ENCODE measurements at places on chromosomes 11 and 22.

DNA sequence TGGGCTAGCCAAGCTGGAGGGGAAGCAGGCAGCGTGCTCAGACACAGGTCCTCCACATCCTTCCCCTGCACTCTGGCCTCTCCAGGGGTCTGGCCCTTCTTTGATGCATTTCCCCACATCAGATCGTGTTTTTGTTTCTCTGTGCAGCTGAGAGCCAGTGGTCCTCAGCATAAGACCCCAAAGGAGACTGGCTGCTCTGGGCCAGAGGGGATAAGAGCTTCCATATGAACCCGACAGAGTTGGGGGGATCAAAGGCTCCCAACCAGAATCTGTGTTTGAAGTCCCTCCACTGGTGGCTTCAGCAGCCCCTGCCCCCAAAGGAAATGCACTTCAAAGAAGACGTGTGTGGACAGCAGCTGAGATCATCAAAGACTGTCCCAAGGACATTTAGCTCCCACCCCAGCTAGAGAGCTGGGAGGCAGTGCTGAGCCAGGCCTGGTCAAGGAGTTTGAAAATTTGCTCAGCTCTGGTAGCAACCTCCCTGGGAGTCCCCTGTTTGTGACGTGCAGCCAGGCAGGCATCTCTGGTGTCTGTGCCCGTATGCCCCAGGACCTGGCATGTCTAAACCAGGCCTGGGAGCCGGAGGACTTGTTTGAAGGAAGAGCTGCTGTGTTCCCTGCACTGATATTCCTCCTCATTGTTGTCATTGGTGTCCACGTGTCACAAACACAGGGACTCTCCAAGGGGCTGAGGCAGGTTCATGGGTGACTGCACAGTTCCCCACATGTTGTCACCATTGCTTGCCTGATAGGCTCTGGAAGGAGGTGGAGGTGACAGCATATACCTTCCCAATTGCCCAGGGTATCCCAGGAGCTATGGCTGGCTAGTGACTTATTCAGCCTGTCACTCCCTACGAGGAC lies 99.0 kb downstream of the AMOTL1 start:
- no peak for DNase-seq

DNA sequence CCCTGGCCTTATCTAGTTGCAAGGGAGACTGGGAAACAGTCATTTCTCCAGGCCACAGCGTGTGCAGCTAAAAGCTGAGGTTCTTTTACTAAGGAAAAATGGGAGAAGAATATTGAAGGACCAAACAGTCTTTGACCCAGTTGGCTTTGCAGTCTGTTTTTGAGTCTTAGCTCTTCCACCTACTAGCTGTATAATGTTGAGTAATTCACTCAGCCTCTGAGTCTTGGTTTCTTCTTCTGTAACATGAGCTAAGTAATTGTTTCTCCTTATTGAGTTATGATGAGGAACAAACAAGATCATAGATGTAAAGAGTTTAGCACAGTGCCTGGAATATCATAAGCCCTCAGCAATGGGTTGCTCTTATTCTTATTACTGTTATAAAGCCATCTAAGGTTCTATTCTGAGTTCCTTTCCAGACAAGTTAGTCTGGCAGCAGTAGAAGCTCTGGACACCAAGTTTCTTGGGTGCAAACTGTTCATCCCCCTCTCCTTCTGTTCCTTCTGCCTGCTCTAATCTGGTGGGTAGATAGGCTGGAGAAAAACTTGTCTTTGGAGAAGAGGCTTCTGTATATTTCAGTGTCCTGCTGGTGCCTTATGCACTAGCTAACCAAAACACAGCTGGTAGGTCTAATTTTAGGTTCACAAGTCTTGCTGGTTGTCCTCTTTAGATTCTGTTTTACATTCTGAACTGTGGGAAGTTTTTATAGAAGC lies 13.5 kb downstream of the TRIM44 start:
- no peak for DNase-seq

DNA sequence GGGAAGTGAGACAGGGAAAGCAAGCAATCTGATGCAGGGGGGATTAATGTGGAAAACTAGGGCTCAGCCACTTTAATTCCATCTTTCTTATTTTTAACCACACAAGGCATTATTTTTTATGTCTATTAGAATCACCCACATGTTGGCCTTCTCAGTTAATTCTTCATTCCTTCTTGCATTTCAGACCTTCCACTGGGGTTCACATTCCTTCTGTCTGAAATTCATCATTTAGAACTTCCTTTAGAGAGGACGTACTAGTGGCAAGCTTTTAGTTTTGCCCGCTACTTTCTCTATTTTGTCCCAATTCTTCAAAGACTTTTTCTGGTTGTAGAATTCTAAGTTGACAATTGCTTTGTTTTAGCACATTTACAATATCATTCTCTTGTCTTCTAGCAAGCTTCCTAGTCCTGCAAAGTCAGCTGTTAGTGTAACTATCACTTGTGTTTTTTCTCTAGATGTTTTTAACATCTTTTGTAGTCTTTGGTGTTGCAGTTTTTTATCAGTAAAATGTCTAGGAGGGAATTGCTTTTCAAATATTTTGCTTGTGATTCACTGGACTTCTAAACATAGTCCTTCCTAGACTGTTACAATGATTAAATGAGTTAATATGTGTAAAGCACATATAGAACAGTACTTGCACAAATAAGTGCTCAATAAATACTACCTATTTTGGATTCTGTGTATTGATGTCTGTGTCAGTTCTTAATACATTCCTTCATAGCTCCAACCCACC lies 5.5 kb upstream of the NNMT start:
- no peak for DNase-seq

GRCh38 chr11:129846508-129847335 lies 31.1 kb downstream of the TMEM45B start:
- DNase-seq: no peak

- DNase-seq: no peak
Observed at GRCh38 chr11:99020352-99021225, at the start of gene CNTN5. CNTN5 (plus strand) TSS chr11:99020949.

- no peak for DNase-seq
Observed at GRCh38 chr22:39894554-39895092, 1.1 kb upstream of the ENTHD1 start.

DNA sequence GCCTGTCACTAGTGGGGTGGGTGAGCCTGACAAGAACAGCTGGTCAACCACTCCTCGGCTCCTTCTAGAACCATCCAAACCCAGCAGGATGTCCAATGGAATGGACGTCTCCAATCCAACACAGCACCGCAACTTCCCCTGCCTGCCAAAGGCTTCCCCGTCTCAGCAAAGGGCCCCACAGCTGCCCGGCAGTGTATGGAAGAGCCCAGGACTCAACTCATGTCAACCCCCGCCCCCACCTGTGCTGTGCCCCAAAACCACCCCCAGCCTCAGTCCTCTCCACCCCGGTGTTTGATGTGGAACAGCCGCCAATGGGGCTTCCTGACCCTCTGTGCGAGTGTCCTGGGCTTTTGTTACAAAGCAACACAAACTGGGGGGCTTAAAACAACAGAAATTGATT lies 223.8 kb downstream of the CTTN start:
- no peak for DNase-seq

DNA sequence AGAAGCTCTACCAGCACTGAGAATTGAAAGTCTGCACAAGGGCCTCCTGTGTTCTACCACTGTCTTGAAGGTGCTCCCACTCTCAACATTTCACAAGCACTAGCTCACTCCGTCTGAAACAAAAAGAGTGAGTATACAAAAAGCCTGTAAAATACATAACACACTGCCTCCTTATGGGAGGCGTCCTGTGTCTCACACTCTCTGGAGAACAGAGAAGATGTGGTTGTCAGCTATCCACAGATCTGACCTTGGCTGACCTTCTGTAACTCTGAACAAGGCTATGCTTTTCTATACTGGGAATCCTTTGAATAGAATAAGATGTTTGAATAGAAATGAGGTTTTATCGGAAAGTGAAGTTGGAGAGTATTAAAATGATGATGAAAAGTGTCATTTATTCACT lies 171.3 kb upstream of the TMEM45B start:
- DNase-seq: no peak

DNA sequence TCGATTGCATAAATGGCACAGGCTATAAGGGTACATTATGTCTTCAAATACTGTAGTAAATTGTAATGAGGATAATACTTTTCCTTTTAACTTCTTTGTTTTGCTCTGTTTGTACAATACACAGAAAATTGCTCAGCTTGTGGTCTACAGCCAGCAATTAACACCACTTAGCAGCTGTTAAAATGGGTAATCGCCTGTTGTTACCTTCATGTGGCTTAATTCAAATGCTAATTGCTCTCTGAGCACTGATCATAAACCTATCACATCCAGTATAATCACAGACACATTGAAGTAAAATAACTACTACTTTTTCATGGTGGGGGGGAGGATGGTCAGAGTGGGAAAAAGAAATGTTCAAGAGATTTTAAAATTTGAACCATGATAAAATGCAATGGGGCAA lies 1164.1 kb upstream of the CNTN5 start:
- DNase-seq: no peak

- no peak for DNase-seq
Observed at GRCh38 chr11:69304686-69305085, 10.7 kb downstream of the MYEOV start.

GRCh38 chr11:94549146-94549545 lies 5.4 kb downstream of the FUT4 start:
- DNase-seq: no peak

DNA sequence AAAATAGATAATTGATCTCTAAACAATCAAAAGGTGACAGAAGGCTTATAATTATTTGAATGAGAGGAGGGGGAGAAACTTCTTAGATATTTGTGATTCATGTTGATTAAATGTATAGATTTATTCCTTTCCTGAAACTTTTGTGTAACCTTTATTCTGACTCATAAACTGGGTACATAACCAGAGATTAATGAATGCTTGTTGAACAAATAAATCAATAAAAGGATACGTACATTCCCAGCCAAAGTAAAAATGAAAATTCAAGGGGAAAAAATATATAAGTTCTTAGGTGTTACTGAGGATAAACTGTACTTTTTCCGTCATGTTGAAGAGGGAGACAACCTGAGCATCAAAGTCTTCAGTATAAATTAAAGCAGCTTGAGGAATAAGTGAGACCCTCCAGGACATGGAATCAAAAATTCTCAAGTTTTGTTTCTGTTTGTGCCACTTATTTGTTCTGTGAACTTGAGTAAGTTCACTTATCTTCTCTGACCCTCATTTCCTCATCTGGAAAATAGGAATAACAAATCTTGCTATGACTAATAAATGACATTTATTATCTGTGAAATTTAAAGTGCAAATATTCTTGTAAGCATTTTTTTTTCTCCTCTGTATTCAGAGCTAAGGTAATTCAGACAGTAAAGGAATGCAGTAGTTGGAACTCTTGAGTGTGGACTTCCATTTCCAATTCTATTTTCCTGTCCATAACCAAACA lies 195.4 kb downstream of the METTL15 start:
- DNase-seq: no peak

- no peak for DNase-seq
Observed at GRCh38 chr11:34787348-34787747, 128.8 kb downstream of the APIP start.

DNA sequence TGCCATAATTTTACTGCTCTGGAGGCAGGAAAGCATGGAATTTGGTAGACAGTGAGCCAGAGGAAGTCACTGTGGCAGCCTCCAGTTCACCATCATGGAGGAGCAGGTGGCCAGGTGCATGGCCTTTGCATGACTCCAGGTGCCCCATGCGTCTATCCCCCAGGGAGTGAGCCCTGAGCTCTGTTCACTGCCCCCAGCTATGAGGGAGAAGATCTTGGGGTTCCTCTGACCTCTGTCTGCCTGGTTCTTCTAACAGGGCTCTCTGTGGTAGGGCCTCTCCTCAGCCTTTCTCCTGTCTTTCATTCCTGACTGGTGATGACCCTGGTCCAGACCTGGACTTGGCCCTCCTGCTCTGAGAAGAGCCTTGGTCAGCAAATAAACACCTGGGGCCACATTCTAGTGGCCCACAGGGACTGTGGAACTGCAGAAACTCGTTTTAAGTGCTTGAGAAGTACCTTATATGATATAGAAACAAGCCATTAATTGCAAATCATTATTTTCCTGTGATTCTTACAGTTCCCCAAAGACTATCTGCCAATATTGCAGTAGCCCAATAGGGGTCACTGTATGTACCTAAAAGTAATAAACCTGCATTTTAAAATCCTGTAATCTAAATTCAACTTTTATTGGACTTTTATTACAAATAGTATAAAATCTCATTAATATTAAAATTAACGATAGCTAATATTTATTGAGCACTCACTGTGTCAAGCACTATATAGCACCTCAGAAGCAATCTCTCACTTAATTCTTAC lies 120.0 kb upstream of the SYT13 start:
- no peak for DNase-seq

DNA sequence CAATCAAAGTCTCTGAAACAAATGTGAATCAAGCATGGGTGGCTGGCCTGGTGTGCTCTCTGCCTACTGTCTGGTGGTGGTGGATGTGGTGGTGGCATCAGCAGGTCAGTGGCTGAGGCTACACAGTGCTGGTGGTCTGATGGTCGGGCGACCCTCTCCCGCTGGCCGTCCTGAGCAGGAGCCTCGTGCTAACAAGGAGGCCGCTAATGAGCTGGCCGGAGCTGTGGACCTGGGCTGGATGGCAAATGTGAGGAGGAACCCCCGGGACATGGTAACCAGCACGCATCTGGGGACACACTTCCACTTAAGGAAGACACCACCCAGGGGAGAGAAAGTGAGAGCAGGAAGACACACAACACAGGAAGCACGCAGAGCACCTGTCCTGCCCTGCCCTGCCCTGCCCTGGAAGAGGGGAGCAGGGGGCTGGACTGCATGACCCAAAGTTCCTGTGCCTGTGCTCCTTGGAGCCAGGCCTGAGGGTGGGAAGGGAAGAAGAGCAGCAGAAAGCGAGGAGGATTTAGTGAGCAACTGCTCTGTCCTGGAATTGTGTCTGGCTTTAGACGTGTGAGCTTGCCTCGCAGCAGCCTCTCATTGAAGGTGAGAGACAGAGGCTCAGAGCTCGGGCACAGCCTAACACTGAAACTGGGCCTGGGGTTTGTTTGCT lies 23.7 kb downstream of the SLC37A2 start:
- DNase-seq: no peak

DNA sequence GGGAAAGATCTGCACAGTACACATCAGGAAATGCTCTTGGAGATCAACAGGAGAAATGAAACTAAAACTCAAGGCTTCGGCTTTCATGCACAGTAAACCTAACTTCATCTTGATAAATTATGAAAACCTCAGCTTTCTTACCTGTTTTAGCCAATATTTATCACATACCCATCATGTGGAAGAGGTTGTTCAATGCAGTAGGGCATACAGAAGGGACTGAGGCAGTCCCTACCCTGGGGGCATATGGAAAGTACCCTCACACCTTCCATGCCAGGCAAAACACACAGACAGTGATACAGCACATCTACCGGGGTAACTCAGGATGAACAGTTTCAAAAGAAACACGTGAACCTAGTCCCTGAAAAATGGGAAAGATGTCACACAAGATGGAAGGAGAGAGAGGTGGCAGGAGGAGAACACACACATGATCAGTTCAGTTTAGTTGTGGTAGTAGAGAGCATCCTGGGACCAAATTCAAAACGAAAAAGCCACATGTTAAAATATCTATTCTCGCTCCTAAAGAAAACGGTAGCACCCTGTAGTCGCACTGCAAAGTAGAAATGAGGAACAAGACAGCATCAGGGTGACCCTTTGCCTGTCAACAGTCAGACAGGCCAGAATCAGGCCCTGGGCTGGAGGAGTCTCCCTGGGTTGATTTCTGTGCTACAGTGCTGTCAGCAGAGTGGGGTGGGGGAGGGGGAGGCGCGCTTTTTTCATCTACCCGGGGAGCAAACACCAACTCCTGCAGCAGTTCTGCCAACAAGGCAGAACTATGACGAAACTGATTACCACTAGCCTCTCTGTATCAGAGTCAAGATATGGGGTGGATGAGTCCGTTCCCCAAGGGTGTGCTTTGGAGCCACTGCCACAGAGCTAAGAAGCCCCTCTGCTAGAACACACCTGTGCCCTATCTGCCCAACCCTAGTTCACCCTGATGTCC lies 1.3 kb downstream of the HIRA start:
- no peak for DNase-seq

- peak; percentile 71 for DNase-seq
Observed at GRCh38 chr22:46058091-46058420, 81.1 kb upstream of the WNT7B start.
